Aorta (tissue), 5 donors: ENCODE measurements at places on chromosomes 4 and X.
A peak's percentile ranks its signal among the peaks of the same experiment; 100 is the strongest.

DNA sequence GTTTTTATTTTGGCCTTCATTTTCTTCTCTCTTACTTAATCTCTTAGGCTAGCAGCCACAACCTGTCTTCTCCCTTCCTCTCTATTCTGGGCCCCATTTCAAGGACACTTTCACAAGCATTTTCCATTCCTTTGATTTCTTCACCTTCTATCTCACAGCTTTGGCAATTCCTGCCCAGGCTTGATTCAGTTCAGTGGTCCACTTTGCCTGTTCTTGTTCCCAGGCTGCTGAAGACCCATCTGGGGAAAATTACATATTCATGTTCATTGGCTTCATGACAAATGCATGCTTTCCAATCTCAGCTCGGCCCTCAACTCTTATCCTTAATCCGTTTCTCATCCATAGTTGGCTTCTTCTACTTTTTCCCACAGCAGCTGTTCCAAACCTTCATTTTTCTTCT, 38.7 kb upstream of the LPAR4 start:
- no peak for DNase-seq

DNA sequence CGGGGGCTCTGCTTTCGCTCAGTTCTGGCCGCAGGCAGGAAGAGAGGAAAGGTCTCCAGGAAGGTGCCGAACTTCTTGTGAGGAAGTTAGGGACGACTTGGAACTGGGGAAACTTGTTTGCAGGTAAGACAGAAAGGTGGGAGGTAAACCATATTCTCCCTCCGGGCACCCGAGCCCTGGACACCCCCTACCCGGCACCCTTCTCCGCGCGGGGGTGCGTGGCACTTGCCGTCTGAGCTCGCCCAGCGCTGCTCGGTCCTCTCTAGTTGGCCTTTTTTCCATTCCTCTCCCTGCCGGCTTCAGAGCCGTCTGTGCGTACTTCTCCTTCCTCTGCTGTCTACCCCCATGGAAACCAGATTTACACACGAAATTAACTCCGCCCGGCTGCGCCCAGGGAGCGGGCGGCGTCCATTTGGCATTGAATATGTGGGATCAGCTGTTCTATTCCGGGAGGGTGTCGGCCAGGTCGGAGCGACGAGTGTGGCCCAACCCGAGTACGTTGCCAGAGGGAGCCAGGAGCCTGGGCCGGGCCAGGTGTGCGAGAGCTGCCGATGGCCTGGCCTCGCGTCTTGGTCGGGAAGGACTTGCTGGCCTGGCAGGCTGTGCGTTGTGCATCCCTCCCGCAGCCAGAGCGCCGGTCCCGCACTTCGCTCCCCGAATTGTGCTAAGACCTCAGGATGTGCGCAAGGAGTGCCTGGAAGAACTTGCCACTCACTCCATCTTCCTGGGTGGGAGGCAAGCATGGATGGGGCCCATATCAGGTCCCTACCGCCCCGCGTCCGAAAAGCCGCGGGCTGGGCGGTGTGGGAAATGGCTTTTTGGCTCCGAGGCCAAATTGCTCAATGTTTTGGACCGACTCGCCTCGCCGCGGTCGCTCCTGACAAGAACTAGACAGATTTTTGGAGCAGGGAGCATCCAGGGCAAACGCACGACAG, 1.7 kb downstream of the PDGFRA start:
- DNase-seq = peak; percentile 84

DNA sequence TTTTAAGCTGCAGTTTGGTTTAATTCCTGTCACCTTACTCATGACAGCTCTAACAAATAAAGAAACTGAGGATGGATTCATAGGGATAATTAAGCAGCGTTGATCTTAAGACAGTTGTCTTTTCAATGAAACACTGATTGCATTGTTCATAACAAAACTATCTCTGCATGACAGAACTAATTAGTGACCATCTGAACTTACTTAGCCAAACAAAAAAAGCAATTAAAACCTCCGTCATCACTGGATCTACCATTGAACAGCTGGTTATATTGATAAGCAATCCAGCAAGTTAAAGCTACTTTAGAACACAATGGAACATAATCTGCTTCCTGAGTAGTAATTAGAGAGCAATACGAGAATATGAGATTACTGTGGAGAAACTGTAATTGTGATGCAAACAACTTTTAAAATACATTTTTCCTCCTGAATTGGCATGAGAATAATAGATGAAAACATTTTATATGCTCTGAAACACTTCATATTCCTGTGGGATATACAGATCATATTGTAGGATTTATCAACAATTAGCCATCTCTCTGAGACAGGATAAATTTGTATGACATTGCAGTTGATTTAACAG, 2576.8 kb downstream of the PCDH7 start:
- no peak for DNase-seq

DNA sequence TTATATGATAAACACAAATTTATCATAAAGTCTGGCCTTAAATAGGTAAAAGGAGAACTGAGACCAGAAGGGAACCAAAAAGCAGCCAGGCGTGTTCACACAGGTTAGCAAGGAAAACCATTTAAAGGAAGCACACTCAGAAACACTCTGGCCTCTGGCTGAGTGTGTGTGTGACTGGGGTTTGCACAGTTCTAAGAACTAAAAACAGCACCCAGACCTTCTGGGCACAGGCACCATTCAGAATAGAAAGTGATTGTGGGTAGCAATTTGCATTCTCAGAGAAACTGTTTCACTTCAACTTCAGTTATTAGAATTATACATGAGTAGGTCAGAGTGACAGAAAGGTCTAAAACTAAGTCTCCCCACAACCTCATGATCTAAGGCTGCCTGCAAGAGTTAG, 10.0 kb downstream of the GPR82 start:
- DNase-seq = no peak

GRCh38 chr4:41323179-41323578, 66.5 kb downstream of the UCHL1 start:
- DNase-seq = no peak

GRCh38 chr4:73693811-73694210, 46.6 kb upstream of the CXCL8 start:
- no peak for DNase-seq

- no peak for DNase-seq
Measured at GRCh38 chrX:77160301-77160700, 286.9 kb upstream of the FGF16 start.

GRCh38 chr4:174865418-174865985, 36.5 kb upstream of the GLRA3 start:
- no peak for DNase-seq

GRCh38 chr4:73631565-73632226, 11.5 kb upstream of the RASSF6 start:
- DNase-seq = no peak

- DNase-seq = no peak
Measured at GRCh38 chr4:117637347-117637746, 396.9 kb upstream of the NDST3 start.

DNA sequence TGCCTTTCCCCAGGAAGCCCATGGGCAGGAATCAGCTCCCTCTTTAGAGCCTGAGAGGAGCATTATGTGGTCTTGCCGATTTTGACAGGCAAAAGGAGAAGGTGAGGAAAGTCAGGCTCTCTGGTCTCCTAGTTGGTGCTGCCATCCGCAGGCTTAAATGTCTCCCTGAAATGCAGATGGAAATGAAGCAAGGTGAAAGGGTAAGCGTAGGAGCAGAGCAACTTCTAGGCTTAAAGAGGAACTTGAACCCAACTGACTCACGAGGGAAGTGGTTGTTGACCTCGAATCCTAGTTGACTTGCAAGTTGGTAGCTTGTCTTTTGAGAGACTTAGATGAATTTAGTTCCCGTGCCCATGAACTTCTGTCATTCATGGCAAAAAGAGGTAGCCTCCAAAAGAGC, 205.9 kb downstream of the PTTG2 start:
- DNase-seq = no peak

GRCh38 chr4:42787079-42787463, 105.4 kb upstream of the GRXCR1 start:
- DNase-seq = no peak

- no peak for DNase-seq
Measured at GRCh38 chr4:170193496-170193895, 103.7 kb upstream of the AADAT start.

GRCh38 chr4:181525634-181526033, 717.6 kb upstream of the TENM3 start:
- no peak for DNase-seq

GRCh38 chrX:19776753-19777152, 110.6 kb downstream of the SH3KBP1 start:
- no peak for DNase-seq

DNA sequence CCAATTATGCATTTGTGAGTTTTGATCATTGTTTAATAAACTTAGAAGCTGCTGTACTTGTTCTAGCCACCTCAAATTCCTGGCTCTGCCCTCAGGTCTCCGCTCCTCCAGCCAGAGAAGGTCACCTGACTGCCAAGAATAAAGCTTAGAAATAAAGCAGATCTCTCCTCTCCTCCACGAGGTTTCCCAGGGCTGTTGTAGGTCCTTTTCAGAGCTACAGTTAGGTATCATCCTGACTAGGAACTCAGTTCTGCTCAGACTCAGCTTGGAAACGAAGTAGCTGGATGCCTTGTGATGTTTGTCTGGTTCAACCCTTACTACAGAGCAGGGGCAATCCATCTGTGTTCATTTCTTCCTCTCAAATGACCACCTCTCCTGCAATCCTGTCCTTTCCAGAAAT, 79.1 kb upstream of the RAPGEF2 start:
- no peak for DNase-seq
